Left ventricle myocardium superior (tissue), 1 donor: ENCODE measurements at places on chromosomes 3 and 15. TPM values are rescaled to one million over a fixed set of nuclear protein-coding genes. Genes with fewer than 3 reads are reported as not detected.

DNA sequence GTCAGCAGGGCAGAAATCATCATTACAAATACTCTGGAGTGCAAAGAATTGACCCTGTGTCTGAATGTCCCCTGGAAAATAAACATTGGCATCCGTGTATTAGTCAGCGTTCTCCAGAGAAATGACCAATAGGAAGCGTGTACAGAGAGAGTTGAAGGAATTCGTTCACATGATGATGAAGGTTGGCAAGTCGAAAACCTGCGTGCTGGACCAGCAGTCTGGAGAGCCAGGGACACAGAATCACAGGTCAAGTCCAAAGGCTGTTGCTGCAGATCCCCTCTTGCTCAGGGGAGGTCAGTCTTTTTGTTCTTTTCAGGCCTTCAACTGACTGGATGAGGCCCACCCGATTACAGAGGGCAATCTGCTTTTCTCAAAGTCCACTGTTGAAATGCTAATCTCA is 16.6 kb downstream of the GP9 start:
- no peak for DNase-seq

- no peak for DNase-seq
Measured at GRCh38 chr15:43246261-43246774, 20.4 kb downstream of the TGM5 start.

GRCh38 chr3:17386432-17386831 is 356.0 kb downstream of the TBC1D5 start:
- no peak for DNase-seq

Gene ILDR1
- total RNA-seq: 0.20 TPM

Gene SMAD6
- 14.9 TPM for total RNA-seq

Gene ETV5
- total RNA-seq: 3.4 TPM

DNA sequence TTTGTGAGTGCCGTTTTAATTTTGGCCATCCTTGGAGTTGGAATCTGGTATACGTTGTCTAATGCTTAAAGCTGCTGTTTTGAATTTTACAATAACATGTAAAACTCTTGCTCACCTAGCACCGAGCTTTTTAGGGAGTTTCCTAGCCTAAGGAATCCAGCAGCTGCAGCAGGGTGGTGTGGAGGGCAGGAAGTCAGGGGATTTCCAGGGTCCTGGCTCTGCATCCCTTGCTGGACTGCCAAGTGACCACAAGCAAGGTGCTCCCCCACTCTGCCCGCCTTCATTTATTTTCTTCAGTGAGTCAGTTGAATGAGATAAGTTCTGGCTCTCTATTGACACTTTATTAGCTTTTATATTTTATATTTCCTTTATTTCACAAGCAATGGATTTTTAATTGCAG is 113.7 kb downstream of the ATG7 start:
- no peak for DNase-seq
